Kidney (tissue), 22 donors: ENCODE measurements at places on chromosomes 6 and 20.

DNA sequence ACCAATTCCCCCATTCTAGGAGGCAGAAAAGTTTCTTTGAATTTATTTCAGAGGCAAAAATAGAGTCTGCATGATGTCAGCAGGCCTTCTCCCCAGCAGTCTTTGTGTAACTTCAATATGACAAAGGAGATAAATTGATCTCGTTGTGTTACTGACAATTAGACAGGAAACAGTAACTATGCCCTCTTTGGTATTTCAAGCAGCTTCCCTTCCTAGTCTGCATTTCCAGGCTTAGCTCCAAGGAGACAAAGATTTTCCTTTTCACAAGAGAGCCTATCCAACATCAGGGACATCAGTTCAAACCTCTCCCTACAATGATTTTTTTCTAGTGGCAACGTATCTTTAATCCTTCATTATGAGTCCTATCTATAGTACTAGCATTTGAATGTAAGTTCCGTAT, 245.9 kb upstream of the HSF2 start:
- DNase-seq: no peak

DNA sequence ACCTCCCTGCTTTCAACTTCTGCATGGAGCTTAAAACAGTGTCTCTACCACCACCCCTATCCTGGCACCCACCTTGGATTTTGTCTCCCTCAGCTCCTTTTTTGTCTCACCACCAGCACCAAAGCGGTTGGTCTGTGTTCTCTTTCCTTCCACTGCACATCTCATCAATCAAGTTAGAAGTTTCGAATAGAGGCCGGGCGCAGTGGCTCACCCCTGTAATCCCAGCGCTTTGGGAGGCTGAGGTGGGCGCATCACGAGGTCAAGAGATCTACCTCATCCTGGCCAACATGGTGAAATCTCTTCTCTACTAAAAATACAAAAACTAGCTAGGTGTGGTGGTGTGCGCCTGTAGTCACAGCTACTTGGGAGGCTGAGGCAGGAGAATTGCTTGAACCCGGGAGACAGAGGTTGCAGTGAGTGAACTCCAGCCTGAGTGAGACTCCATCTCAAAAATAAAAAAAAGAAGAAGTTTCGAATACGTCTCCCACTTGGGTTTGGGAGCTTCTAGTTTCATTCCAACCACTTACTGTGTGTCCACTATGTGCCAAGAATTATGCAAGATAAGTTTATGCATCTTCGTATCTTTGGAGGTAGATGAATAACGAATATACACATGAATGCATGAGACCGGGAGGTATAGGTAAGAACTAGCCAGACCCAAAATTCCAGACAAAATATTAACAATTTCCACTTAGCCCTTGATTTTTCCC, 5.9 kb downstream of the PCED1A start:
- no peak for DNase-seq

DNA sequence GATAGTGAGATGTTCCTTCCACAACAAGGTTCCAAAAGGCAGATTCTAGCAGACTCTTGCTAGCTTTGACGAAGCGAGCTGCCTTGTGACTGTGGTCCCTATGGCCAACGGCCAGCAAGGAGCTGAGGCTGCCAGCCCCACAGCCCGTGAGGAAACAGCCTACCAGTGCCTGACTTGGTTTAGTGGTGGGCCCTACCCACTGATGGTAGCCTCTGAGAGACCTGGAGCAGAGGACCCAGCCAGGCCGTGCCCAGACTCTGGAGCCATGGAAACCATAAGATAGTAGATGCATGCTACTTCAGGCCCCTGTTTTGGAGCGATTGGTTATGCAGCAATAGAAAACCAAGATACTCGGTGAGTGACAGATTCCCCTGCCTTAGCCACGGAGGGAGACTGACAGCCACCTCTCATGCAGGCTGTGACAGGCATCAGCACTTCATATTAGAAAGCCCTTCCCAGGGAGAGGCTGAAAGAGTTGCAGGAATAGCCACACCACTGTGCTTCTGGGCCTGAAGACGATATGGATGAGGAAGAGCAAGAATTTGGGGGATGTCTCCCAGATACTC, 19.2 kb downstream of the PSMG4 start:
- no peak for DNase-seq

GRCh38 chr20:9427430-9428291, 86.7 kb upstream of the LAMP5 start:
- DNase-seq: no peak

GRCh38 chr6:167667204-167668018, 159.3 kb upstream of the AFDN start:
- no peak for DNase-seq

GRCh38 chr20:1633535-1633934, 13.7 kb upstream of the SIRPB1 start:
- DNase-seq: no peak

GRCh38 chr20:21219686-21220085, 83.4 kb upstream of the XRN2 start:
- no peak for DNase-seq

- peak; percentile 94 for DNase-seq
Measured at GRCh38 chr6:168313431-168314011, 6.1 kb downstream of the DACT2 start.

- no peak for DNase-seq
Measured at GRCh38 chr6:148263010-148263409, 79.6 kb upstream of the SASH1 start.
